ENCODE measurements at places on chromosomes 11 and 22. TPM values are rescaled to one million over a fixed set of nuclear protein-coding genes. Genes with fewer than 3 reads are reported as not detected.

Gene TNNI2
- not detected for total RNA-seq

Gene OR52H1
- 1.0 TPM for total RNA-seq

Gene SLC1A2
- total RNA-seq, result 8.1 TPM

Gene FIBIN
- total RNA-seq, result 195 TPM

Gene SLC37A2
- total RNA-seq, result 0.88 TPM

Gene RIBC2
- total RNA-seq, result 0.44 TPM

Gene PARVG
- not detected for total RNA-seq

Gene TMEM179B
- total RNA-seq, result 42.2 TPM

Gene TSPAN18
- 0.66 TPM for total RNA-seq

Gene SEPTIN5
- 17.0 TPM for total RNA-seq

Gene A4GALT
- 16.6 TPM for total RNA-seq

Gene PNPLA5
- total RNA-seq, result not detected

Gene SERPIND1
- 0.22 TPM for total RNA-seq

Gene CDC42BPG
- 0.22 TPM for total RNA-seq

Gene EIF3L
- 364 TPM for total RNA-seq

Gene C11orf86
- not detected for total RNA-seq

Gene FRMD8
- 72.6 TPM for total RNA-seq

Gene XKR3
- not detected for total RNA-seq

Gene KRTAP5-9
- total RNA-seq, result not detected

Gene MPEG1
- 0.14 TPM for total RNA-seq

Gene OR10G4
- not detected for total RNA-seq

Gene ADM2
- total RNA-seq, result 2.7 TPM

Gene GP1BB
- total RNA-seq, result 2.1 TPM

Gene RAB3IL1
- 14.0 TPM for total RNA-seq

Gene C22orf42
- total RNA-seq, result not detected

Gene SERPINH1
- total RNA-seq, result 1,267 TPM

Gene GLYAT
- not detected for total RNA-seq

Gene MALAT1
- 9,497 TPM for total RNA-seq

Gene CASP1
- 32.0 TPM for total RNA-seq

Gene POLD3
- total RNA-seq, result 19.8 TPM
